ENCODE measurements at places on chromosomes 2 and 18.

GRCh38 chr18:10322004-10322403 lies 132.4 kb upstream of the APCDD1 start:
- DNase-seq = no peak

DNA sequence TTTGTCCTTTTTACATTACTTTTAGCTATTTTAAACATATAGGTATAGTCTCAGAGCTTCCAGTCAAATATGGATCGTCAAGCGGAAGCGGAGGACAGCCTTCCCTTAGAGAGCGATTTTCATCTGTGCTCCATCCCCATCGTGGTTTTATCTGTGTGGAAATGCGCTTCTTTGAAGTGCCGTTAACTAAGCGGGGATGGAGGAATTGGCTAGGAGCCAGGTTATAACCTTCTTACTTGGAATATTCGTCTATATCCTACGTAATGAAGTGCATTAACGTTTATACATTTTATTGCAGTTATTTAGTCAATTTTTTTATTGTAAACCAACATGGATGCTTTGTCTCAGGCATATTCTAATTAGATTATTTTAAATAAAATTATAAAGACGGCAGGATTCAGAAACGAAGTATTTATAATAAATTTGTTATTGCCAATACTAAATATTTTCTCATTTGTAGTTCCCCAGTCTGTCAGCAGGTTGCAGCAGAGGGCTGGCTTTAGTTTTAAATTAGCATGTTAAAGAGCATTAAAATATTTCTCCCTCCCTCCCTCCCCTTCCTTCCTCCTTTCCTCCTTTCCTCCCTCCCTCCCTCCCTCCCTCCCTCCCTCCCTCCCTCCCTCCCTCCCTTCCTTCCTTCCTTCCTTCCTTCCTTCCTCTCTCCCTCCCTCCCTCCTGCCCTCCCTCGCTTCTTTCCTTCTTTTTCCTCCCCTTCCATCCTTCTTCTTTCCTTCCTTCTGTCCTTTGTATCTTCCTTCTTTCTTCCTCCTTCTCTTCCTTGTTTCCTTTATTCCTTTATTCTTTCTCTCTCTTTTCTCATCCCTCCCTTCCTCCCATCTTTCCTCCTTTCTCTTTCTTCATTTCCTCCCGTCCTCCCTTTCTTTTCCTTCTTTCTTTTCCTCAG lies 80.6 kb upstream of the DOCK10 start:
- no peak for DNase-seq

- DNase-seq = no peak
These were observed at the start of gene SCYGR3 for GRCh38 chr2:227614740-227615139. Gene SCYGR3, minus strand, starts transcription at chr2:227614840. Its CDS starts 0 bp downstream, at chr2:227614840.

DNA sequence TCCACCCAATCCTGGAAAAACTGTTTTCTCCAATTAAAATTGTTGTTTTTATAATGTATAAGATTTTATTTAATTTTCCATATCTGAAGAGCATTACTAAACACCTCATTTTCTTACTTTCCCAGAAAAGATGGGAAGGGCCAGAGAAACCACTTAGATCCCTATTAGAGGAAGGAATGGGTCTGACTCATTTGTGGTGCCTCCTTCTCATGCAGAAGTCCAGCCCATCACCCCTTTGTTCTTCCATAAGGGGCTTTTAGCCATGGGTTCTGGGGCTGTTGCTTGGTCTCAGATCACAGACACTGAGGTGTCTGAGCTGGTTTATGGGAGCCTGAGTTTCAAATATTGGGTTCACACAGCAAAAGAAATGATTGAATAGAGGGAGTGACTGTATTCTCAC lies 152.2 kb downstream of the ESCO1 start:
- DNase-seq = no peak

DNA sequence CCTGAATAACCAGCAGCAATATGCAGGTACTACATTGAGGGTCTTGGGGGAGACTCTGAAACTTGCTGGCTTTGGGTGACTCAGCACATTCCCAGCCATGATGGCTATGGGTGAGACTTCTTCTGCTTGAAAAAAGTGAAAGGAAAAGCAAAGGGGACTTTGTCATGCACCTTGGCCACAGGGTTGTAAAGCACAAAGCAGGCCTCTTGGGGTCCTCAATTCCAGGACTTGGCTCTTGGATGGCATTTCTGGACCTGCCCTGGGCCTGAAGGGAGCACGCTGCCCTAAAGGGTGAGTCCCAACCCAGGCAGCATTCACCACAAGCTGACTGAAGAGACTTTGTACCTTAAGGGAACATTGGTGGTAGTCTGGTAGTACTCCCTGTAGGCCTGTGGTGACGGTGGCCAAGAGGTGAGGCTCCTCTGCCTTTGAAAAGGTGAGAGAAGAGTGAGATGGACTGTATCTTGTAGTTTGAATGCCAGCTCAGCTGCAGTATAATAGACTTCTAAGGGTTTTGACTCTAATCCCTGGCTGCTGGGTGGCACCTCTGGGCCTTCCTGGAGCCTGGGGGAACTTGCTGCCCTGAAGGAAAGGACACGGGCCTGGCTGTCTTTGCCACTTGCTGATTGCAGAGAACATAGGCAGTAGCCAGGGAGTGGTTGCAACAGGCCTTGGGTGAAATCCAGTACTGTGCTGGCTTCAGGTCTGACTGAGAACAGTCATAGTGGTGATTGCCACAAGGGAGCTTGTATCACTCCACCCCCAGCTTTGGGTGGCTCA lies 36.5 kb upstream of the CYTIP start:
- DNase-seq = no peak

- DNase-seq = no peak
These were observed 40.0 kb upstream of the SULT1C3 start for GRCh38 chr2:108199726-108200125.

DNA sequence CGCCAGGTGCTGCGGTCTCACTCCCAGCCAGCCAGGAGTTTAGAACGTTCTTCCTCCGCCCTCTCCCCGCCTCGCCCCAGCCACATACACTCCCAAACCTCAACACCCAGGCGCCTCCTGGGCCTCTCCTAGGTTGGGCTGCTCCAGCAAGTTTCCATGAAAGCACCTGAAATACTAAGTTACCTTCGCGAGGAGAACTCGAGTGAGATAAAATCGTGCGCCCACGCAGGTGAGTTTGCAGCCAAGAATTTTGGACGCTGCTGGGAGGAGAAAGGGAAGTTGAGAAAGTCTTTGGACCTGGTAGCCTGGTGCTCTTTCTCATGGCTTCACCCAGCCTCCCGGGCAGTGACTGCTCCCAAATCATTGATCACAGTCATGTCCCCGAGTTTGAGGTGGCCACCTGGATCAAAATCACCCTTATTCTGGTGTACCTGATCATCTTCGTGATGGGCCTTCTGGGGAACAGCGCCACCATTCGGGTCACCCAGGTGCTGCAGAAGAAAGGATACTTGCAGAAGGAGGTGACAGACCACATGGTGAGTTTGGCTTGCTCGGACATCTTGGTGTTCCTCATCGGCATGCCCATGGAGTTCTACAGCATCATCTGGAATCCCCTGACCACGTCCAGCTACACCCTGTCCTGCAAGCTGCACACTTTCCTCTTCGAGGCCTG lies at the start of gene GPR39:
TSS of gene GPR39 (plus strand) at position 83 of the 673 bp plus-strand sequence.
- no peak for DNase-seq

DNA sequence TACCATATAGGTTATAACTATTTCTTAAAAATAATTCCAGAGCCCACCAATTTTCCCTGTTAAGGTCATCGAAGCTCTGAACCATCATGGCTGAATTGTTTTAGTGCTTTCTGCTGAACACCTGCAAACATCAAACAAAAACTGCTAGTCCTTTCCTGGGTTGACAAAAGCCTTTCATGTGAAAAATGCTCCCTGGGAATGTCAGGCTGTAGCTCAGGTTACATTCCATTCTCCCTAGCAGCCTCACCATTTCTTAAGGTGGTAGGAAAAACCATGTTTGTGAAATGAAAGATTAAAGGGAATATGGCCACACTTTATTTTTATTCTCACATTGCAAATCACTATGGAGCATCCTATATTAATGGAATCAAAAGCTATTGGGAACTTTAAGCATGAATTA lies 5.7 kb downstream of the TCF4 start:
- no peak for DNase-seq

DNA sequence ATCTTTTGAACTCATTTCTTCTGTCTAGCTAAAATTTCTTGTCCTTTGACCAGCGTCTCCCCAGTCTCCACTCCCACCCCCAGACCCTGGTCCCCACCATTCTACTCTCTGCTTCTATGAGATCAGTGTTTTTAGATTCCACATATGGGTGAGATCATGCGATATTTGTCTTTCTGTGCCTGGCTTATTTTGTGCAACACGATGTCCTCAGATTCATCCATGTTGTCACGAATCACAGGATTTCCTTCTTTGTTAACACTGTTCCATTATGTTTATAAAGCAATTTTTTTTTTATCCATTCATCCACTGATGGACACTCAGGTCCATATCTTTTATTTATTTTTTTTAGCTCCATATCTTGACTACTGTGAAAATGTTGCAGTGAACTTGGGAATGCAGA lies 16.0 kb upstream of the ACYP2 start:
- no peak for DNase-seq

DNA sequence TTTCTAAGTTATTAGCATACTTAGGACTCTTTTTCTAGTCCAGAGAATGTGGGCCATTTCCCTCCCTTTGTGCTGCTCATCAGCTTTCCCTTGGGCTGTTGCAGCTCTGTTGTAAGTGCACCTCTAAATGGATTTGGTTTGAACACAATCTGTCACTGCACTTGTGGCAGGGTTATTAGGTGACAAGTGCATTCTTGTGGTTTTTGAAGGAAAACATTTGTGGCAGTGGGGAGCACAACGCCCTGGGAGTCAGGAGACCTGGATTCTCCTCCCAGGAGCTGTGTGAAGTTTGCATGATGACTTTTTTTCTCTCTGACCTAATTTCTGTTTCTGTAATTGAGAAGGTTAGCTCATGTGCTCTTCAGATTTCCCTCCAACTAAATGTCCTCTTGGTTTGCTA lies 630.9 kb upstream of the FAM98A start:
- no peak for DNase-seq

GRCh38 chr18:41917181-41917580 lies 37.9 kb upstream of the PIK3C3 start:
- no peak for DNase-seq

DNA sequence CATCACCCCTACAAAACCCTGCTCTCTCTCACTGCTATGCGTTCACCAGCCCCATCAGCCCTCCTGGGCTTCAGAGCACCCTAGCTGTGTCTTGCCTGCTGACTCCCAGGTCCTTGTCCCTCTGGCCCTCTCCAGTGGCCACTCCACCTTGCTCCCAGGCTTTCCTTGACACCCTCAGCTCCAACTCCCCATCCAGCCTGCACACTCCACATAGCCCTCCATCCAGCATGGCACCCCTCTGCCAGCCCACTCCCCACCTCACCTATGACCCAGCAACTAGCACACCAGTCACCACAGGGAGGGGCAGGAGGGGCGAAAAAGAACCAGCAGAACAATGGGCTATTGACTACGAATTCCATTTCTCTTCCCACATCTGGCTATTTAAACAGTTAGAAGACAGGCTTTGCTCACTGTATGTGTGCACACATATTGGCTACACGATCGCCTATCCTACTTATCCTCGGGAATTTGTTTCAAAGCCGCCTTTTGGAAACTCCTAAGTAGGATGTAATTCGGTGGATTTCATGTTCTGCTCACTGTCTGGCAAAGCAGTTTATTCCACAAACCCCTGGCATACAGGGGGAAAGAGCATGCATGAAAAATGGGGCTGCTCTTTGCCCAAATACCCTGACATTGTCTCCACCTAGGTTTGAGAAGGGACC lies 195.3 kb downstream of the SMAD2 start:
- DNase-seq = no peak

DNA sequence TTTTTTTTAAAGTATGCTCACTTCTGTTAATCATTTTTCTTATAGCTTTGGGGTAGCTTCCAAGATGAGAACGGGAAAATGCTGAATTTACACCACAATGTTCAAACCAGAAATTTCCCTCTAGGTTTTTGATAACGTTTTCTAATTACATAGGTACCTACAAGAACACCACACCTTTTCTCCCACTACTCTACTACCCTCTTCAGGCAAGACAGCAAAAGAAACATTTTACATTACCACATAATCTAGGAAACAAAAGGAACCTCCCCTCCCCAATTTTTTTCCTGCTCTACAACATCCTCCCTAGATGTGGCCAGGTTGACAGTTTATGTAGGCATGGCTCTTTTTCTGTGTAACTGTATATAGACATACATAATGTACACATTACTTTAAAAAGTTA lies 32.4 kb downstream of the NDUFAF7 start:
- no peak for DNase-seq

GRCh38 chr2:66512626-66513025 lies 77.7 kb downstream of the MEIS1 start:
- DNase-seq = no peak

DNA sequence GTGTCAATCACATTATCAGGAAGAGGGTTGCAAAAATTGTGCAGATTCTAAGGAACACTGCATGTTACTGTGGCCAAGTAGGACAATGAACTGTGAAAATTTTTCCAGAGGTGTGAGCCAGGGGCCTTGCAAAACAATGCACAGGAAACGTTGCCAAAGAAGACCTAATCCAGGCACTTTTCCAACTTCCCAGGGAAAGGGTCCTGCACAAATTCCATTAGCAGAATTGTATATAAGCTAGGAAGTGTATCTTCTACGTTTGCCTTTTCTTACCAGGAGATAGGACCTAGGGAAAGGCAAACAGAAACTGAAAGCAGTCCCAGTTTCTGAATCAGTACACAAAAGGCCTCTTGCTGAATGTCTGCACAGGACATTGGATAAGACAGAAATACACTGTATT lies 1888.3 kb upstream of the CELF4 start:
- DNase-seq = peak; percentile 10

- DNase-seq = no peak
These were observed 122.6 kb downstream of the TRIB2 start for GRCh38 chr2:12839339-12839738.

- peak; percentile 67 for DNase-seq
These were observed 624 bp downstream of the METTL8 start for GRCh38 chr2:171432969-171433762.

- no peak for DNase-seq
These were observed 921.9 kb downstream of the CCDC85A start for GRCh38 chr2:57105694-57106093.

DNA sequence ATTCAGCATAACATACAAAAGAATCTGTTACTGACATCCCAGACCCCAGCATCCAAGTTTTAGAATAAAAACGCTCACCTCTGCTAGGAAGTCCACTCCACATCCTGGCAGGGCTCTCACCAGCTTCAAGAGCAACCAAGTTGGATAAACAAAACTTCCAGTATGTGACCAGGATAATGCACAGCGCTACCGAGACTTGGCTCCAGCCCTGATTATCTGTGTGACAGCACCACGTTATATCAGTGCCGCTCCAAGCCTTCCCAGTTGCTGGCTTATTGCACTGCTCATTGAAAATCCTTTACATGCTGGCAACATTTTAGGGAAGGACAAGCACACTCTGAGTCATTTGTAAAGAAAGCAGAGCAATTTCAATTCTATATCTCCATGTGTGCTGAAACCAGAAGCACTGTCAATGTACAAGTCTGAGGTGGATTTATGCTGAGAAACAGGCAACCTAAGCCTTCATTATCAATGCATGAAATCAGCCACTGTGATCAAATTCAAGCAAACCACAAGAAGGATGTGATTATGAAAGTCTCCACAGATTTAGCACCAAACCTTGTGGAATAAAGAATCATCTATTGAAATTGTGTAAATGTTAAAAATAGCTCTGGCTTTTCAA lies 115.7 kb downstream of the ZNF385B start:
- DNase-seq = no peak

- no peak for DNase-seq
These were observed 69.7 kb downstream of the UGGT1 start for GRCh38 chr2:128160616-128161275.

GRCh38 chr18:4096486-4096885 lies 358.6 kb downstream of the DLGAP1 start:
- DNase-seq = peak; percentile 67
